ENCODE measurements at places on chromosomes 6 and 20. TPM values are rescaled to one million over a fixed set of nuclear protein-coding genes. Genes with fewer than 3 reads are reported as not detected.

C4A gene
- total RNA-seq = 45.9 TPM

OLIG3 gene
- 0.23 TPM for total RNA-seq

MATN4 gene
- total RNA-seq = 4.8 TPM

TENT5A gene
- 13.1 TPM for total RNA-seq

DACT2 gene
- total RNA-seq = 4.6 TPM

POM121L2 gene
- total RNA-seq = not detected

LY86 gene
- total RNA-seq = 5.5 TPM

MAK gene
- 2.1 TPM for total RNA-seq

C6orf118 gene
- 23.5 TPM for total RNA-seq

FOXA2 gene
- total RNA-seq = 0.69 TPM

EPB41L2 gene
- total RNA-seq = 67.8 TPM

MRPS18B gene
- total RNA-seq = 84.4 TPM

VEGFA gene
- total RNA-seq = 37.4 TPM

MYCT1 gene
- total RNA-seq = 4.4 TPM

BTN1A1 gene
- total RNA-seq = not detected

AVP gene
- 51.9 TPM for total RNA-seq

PAX1 gene
- not detected for total RNA-seq

BHLHE23 gene
- not detected for total RNA-seq

ZC2HC1B gene
- total RNA-seq = not detected

LY6G6C gene
- total RNA-seq = not detected

FAM162B gene
- 2.8 TPM for total RNA-seq

GLO1 gene
- 137 TPM for total RNA-seq

HLA-DQB2 gene
- not detected for total RNA-seq

MUC21 gene
- total RNA-seq = not detected

HEY2 gene
- total RNA-seq = 2.8 TPM

PACSIN1 gene
- total RNA-seq = 13.6 TPM

SLC32A1 gene
- 34.4 TPM for total RNA-seq

PPP1R16B gene
- 19.6 TPM for total RNA-seq

PSORS1C1 gene
- total RNA-seq = not detected

LST1 gene
- 6.0 TPM for total RNA-seq

KCNG1 gene
- 22.8 TPM for total RNA-seq

SH3BGRL2 gene
- 44.3 TPM for total RNA-seq

C2 gene
- total RNA-seq = 5.3 TPM

KCNK5 gene
- total RNA-seq = not detected

SLPI gene
- total RNA-seq = not detected

NEURL2 gene
- 4.6 TPM for total RNA-seq

HLA-DRB5 gene
- 3.0 TPM for total RNA-seq
